ENCODE measurements at places on chromosomes 3 and 15.

DNA sequence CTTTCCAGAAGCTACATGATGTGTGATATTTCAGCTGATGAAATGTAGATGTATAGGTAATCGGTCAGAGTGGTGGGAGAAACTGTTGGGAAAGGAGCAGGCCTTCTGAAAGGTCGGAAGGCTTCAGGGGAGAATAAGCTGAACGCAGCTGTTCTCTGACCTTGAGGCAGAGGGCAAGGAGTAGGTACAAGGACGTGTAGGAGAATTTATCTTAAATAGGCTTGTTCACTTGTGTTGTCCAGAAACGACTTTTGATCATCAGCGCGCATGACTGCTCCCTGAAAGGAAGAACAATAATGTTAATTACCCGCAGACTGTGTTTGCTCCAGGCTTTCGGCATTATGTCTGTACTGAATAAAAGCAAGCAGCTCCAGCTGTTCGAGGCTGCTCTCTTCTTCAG is 39.6 kb downstream of the GPR160 start:
- no peak for DNase-seq

- no peak for DNase-seq
Observed at GRCh38 chr3:43785551-43785950, 94.8 kb downstream of the ABHD5 start.

DNA sequence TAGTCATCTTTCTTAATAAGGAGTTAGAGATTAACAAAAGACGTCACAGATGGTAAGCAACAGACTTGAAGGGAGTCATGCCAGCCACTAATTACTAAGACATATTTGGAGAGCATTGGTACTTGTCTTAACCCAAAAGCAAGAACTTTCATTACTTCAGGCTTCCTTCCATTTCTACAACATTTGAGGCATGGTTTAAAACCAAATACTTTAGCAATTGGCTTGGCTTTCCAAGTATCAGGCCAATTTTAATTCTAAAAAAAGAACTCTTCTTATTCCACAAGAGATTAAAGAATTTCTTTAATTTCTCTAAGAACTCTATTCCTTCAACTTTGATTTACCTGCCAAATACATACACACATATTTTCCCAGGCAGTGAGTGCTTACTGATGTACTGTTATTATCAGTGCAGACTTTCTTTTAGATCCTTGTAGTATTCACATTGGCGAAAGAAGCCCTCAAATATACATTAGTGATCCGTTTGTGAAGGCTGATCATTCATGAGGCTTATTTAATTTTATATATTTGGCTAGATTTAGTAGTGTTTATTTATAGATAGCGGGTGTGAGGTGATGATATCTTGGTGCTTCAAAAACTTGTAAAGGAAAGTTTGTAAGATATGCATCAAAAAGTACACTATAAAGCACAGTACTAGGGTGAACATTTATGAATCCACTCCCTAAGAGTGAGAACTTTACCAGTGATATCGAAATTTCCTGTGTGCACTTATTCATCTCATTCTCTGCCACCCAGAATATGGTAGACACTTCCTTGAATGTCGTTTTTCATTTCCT is 229.2 kb downstream of the MFSD1 start:
- DNase-seq, result no peak

DNA sequence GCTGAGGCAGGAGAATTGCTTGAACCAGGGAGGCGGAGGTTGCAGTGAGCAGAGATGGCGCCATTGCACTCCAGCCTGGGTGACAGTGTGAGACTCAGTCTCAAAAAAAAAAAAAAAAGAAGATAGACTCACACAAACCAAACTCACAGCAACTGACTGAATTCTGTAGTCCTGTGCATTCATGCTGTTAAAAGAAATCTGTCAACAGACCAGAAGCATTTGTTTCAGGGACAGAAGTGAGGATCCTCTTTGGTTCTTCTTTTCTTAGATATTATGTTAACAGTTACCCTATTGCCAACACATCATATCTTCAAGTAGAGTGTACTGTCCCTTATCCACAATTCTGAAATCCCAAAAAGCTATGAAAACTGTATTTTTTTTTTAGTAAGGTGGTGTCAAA is 192.4 kb downstream of the CDIN1 start:
- no peak for DNase-seq

DNA sequence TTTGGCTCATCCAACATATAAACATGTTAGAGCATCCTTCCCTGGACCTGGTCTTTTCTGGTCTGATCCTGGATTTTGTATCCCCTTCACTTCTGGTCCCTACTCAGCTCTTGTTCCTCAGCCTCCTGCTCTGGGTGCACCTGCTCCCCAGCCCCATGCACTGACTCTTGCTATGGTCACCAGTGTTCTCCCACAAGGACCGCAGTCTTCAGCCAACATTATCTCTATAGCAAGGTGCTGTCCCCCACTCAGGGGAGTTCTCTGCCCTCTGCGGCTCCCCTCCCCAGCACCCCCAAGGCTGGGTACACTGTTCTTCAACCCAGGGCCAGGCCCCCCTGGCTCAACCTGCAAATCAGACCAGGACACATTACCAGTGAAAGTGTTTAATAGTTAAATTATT is 80.2 kb downstream of the SEC22A start:
- no peak for DNase-seq

GRCh38 chr3:176075046-176075445 is 1122.2 kb downstream of the TBL1XR1 start:
- DNase-seq, result no peak
